ELF-1 (cell line): ENCODE measurements at places on chromosomes 12 and 14.

DNA sequence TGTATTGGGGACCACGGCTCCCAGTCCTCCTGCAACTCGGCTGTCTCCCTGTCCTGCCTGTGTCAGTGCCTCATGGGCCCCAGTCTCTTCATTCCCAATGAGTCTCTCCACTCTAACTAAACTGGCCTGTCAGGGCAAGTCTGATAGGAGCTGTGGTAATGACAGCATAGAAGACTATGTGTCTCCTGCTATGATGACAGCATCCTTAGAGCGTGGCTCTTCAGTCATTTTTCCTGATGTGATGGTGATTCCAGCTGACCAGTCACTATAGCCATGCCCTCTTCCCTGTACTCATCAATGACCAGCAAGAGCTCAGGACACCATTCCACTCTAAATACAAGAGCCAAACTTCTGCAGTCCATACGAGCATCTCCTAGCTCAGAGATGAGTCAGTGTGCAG, 339.8 kb downstream of the PCNX1 start:
- DNase-seq, result no peak

DNA sequence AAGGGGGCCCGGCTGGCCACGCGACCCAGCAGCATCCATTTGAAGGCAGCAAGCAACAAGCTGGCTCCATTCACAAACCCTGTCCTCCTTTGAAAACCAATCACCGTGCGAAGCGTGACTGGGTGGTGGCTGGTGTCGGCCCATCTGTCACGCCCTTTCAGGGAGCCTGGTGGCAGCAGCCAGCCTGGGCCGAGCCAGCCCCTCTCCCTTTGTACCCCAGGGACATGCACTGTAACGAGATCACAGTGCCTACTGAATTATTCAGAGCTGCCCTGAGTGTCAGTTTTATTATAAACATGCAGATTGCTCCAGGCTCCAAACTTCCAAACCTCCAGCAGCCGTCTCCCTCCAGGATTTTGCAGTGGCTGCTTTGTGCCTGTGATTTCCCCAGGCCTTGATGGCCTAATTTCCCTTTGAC, 22.3 kb upstream of the CTDSP2 start:
- peak; percentile 74 for DNase-seq

DNA sequence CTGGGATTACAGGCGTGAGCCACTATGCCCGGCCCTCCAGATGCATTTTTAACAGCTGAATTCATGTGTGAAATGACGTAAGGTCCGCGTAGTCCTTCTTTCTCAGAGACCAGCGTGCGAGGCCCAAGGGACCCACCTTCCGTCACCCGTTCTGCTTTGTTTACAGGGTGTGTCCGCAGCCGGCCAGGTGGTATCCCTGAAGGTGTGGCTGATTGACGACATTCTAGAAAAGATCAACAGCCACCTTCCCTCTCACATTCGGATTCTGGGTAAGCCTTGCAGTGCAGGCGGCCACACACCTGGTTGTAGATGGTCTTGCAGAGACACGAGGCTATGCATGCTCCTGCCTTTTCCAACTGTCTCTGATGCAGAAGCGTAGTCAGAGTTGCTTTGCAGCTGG, 9.9 kb downstream of the PUS1 start:
- DNase-seq, result no peak

GRCh38 chr14:81166121-81166520, 54.6 kb downstream of the GTF2A1 start:
- no peak for DNase-seq

DNA sequence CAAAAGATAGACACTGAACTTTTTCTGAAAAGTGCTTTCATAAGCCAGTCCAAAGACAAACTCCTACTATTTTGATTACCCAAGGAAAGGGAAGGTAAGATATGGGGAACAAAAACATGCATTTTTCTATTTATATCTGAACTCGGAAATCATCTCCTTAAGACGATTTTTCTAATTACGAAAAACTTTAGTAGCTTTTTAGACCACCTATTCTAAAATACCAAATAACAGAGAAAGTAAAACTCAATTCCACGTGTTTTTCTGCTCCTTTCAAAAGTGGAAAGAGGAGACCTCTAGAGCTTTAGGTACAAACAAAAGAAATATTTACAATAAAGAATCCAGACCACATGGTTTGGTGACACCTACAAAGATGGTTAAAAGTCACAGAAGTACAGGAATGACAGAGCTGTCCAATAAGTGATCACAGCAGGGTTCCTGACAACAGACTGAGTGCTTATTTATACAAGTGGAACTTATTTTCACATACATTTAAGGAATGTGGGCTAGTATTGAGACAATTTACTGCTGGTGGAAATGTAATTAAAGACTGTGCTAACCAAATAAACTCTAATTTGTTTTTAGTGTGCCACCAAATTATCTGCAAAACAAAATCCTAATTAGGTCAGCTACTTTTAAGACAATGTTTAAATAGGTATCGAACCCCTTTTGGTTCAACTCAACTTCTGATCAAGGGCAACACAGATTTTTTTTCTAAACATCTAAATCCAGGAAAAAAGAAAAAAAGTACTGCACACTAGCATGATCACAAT, 2.4 kb downstream of the LRIG3 start:
- no peak for DNase-seq

GRCh38 chr12:15227004-15227679, 5.9 kb upstream of the RERG start:
- peak; percentile 44 for DNase-seq
